ENCODE measurements at places on chromosomes 16 and 17. TPM values are rescaled to one million over a fixed set of nuclear protein-coding genes. Genes with fewer than 3 reads are reported as not detected.

GRCh38 chr16:70685061-70685937 lies 554 bp downstream of the MTSS2 start:
- peak; percentile 56 for DNase-seq

- no peak for DNase-seq
These were observed 1.5 kb downstream of the CYBA start for GRCh38 chr16:88649195-88649923.

DNA sequence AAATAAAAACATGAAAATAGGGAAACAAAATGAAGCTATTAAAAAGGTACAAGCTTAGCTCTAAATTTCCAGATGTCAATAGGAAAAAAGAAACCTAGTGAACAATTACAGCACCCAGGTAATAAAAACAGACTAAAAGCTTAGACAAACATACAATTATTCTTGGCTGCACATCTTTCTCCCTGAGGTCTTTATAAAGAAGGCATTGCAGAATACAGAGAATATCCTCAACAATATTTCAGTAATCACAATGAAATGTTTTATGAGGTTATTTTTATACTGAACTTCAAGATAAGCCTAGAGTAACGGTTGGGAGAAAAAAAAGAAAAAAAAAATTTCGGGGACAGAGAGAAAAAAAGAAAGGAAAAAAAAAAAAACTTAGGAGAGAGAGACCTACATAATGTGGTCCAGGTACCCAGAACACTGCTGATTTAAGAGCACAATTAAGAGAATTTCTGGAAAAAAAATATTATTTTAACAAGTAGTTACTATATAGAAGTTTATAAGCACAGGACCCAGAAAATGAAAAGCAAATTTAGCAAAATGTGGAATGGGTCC lies 26.5 kb downstream of the KANSL1 start:
- no peak for DNase-seq

CTRB2 gene
- total RNA-seq = not detected

CBFA2T3 gene
- 8.6 TPM for total RNA-seq

TUFM gene
- 253 TPM for total RNA-seq

- DNase-seq = no peak
These were observed 17.2 kb downstream of the CD300LB start for GRCh38 chr17:74513987-74514631.

PROCA1 gene
- total RNA-seq = 1.3 TPM

DLX4 gene
- not detected for total RNA-seq

FA2H gene
- 0.16 TPM for total RNA-seq

DNA sequence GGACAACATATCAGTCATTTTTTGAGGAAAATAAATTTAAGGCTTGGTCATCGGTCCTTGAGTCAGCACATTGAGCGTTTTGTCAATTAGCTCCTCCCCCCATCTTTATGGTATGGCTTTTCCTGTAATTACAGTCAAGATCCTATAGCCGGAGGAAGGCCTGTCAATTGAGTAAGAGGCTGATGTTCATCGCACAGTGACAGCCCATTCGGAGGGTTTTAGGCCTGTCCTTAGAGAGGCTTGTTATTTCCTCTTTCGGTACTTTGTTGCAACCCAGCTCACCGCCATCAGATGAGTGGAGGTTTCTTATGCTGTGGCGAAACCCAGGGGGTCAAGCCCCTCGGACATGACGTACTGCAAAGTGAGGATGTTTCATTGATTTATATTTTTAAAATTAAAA lies 395.2 kb downstream of the WWOX start:
- no peak for DNase-seq

RAB37 gene
- total RNA-seq = 4.1 TPM

GRCh38 chr17:39132192-39132610 lies 19.2 kb downstream of the PLXDC1 start:
- peak; percentile 55 for DNase-seq

- DNase-seq = no peak
These were observed 299.3 kb downstream of the SOX9 start for GRCh38 chr17:72419866-72420774.

DNA sequence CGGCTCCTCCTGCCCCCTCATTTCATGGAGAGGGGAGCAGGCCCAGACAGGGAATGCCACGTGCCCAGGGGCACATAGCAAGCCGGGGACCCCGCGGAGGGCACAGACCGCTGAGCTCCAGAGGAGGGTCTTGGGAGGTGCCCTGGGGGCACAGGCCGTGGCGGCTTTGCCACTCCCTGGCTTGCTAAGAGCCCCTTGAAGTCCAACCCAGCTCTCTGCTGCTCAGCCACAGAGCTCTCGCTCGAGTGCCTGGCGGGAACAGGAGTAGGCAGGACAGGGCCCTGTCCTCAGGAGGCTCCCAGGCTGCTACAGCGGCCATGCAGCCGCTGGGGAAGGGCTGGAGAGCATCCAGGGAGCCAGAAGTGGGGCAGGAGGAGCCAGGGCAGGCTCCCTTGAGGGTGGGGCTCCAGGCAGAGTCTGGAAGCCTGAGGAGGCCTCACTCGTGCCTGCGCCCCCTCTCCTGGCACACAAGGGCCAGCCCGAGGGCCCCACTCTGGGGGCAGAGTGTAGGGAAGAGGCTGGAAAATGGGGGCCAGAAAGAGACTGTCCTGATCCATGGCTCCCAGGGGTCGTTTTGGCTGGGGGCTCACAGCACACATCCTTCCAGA lies 4.4 kb upstream of the RAB26 start:
- no peak for DNase-seq

PRM3 gene
- total RNA-seq = not detected

MT1F gene
- total RNA-seq = 2.1 TPM

DNA sequence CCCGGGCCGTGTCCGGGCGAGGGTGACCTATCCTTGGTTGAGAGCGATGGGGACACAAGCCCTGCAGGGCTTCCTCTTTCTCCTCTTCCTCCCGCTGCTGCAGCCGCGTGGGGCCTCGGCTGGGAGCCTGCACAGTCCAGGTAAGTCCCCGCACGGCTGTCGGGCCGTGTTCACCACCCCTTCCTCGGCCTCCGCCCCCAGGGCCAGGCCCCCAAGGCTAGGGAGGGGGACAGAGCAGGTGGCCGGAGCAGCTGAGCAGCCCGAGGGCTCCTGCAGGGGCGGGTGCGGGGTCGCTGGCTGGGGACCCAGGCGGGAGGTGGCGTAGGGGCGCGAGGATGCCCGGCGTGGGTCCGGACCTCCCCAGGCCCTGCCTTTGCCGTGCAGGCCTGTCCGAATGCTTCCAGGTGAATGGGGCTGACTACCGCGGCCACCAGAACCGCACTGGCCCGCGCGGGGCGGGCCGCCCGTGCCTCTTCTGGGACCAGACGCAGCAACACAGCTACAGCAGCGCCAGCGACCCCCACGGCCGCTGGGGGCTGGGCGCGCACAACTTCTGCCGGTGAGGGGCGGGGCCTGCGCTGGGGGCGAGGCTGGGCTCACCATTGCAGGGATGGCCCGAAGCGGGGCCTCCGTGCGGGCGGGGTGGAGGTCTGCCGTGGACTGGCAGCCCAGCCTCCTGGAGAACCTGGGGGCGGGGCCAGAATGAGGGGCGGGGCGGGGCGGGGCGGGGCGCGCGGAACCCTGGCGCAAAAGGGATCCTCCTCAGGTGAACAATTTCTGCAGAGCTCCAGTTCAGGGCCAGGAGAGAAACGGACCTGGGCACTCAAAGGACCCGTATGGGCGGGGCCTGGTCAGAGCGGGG lies 631 bp downstream of the KREMEN2 start:
- no peak for DNase-seq

KRTAP4-1 gene
- total RNA-seq = not detected

GRCh38 chr16:56320056-56320455 lies 105.3 kb downstream of the AMFR start:
- no peak for DNase-seq

DNA sequence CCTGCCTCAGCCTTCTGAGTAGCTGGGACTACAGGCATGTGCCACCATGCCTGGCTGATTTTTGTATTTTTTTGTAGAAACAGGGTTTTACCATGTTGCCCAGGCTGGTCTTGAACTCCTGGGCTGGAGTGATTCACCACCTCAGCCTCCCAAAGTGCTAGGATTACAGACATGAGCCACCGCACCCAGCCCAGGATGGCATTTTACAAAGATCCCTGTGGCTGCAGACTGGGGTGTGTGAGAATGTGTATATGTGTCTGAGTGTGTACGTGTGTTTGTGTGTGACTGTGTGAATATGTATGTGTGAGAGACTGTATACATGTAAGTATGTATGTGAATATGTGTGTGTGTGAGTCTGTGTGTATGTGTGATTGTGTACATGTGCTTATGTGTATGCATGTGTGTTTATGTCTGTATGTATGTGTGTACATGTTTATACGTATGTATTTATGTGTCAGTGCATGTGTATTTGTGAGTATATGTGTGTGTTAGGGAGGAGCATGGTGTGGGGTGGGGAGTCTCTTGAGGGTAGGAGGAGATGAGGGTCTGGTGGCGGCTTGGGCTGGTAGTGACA lies 17.0 kb downstream of the RPTOR start:
- DNase-seq = no peak

IL21R gene
- total RNA-seq = 0.13 TPM

ITGAX gene
- total RNA-seq = 1.2 TPM

GRCh38 chr17:18990331-18990730 lies 14.2 kb downstream of the FAM83G start:
- DNase-seq = no peak

- DNase-seq = no peak
These were observed 96.7 kb downstream of the GNAO1 start for GRCh38 chr16:56288019-56288418.

- no peak for DNase-seq
These were observed 10.8 kb upstream of the SLC46A1 start for GRCh38 chr17:28416703-28417311.

GRCh38 chr17:43588664-43589435 lies 42.7 kb upstream of the ETV4 start:
- no peak for DNase-seq

GRCh38 chr16:20415541-20415940 lies 6.2 kb downstream of the ACSM5 start:
- DNase-seq = no peak

ZFP1 gene
- 7.2 TPM for total RNA-seq

MAP2K6 gene
- 2.8 TPM for total RNA-seq

DNA sequence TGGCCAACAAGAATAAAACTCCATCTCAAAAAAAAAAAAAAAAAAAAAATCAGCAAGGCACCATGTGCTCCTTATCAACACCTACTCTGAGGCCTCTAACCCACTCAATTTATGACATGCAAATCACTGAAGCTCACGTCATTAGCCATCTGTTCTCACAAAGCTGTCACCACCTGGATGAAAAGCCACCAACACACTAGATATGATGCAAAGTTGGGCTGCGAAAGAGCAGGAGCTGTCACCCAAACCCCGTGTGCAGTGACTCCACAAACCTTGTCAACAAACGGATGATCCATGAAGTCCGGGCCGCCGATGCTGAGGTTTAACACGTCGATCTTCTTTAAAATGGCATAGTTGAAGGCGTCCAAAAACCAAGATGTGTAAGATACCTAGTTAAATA lies 25.3 kb downstream of the MBTPS1 start:
- no peak for DNase-seq

GRCh38 chr17:75530837-75531720 lies 5.6 kb downstream of the LLGL2 start:
- DNase-seq = no peak

- DNase-seq = no peak
These were observed 13.9 kb downstream of the MPRIP start for GRCh38 chr17:17056156-17056539.

- DNase-seq = no peak
These were observed 20.8 kb downstream of the FANCA start for GRCh38 chr16:89795676-89796075.

- no peak for DNase-seq
These were observed 100.5 kb downstream of the WNT3 start for GRCh38 chr17:46717999-46718398.

FOXL1 gene
- total RNA-seq = 0.75 TPM

DNA sequence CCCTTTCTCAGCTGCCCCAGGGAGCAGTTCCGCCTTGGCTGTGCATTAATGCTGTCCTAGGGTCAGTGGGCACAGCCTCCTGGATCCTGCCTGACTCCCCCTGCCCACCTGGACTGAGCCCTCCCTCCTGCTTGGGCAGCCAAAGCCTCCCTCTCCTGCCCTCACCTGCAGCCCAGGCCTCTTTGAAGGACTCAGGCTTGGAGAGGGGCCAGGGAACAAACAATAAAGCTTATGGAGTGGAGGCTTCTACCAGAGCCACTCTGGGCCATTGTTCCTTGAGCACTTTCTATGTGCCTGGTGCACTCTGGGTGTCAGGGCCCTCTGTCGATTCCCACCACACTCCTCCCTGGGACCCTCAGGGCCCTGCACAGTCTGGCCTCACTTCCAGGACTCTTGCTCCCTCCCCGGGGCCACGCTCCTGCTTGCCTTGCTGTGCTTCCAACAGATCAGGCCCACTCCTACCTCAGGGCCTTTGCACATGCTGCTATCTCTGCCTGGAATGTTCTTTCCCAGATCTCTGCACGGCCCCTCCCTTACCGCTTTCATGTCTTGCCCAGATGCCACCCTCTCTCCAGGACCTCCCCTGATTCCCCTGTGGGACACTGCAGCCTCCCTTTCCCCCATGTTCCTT lies 5.0 kb downstream of the KCNJ12 start:
- no peak for DNase-seq

- DNase-seq = no peak
These were observed 30.3 kb upstream of the SRCIN1 start for GRCh38 chr17:38636054-38636453.

DNA sequence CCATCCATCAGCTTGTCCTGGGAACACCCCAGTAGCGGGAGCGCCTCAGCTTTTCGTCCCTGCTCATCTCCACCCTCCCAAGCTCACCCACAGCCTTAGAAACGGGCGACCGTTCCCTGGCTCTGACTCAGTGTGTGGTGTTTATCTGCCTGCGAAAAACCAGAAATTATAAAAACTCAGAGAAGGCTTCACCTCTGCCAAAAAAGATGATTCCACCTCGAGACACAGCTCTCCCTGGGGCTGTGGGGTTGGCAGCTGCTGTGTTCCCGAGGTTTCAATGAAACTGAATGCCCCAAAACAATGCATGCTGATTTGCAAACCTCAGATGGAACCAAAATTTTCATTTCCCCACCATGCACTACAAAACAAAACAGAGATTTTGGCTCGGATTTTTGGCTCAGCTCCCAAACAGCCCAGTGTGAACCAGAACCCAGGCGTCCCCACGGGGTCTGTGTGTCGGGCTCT lies 62.4 kb upstream of the MED9 start:
- DNase-seq = peak; percentile 65

DNA sequence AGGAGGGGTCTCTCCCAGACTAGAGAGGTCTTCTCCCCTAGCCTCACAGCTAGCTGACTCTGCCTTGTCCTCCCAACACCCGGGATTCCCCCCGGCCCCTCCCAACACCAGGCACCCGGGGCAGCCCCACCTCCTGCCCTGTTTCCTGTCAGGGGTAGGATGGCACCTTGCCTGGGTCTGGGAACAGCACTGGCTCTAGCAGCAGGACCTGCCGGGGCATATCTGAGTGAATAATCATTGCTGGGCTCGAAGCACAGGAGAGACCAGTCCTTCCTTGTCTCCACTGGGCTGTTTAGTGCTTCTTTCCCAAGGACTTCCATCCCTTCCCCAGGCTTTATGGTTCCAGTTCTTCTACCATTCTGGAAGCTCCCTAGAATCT lies 25.7 kb downstream of the MINK1 start:
- DNase-seq = peak; percentile 74

ITPRIPL2 gene
- 15.7 TPM for total RNA-seq
